Fibroblast of the aortic adventitia (primary cell): ENCODE measurements at places on chromosomes 5 and 9. TPM values are rescaled to one million over a fixed set of nuclear protein-coding genes. Genes with fewer than 3 reads are reported as not detected.
A peak's percentile ranks its signal among the peaks of the same experiment; 100 is the strongest.

The SNCAIP gene
- total RNA-seq, result 0.18 and 0.57 TPM in 2 replicates

GRCh38 chr5:59117320-59117719 is 534.4 kb downstream of the RAB3C start:
- DNase-seq, result no peak

- DNase-seq, result no peak
These were observed at the start of gene FLT4 for GRCh38 chr5:180649297-180650039. FLT4 (minus strand) TSS chr5:180649600; CDS start chr5:180649545, 55 bp downstream.

DNA sequence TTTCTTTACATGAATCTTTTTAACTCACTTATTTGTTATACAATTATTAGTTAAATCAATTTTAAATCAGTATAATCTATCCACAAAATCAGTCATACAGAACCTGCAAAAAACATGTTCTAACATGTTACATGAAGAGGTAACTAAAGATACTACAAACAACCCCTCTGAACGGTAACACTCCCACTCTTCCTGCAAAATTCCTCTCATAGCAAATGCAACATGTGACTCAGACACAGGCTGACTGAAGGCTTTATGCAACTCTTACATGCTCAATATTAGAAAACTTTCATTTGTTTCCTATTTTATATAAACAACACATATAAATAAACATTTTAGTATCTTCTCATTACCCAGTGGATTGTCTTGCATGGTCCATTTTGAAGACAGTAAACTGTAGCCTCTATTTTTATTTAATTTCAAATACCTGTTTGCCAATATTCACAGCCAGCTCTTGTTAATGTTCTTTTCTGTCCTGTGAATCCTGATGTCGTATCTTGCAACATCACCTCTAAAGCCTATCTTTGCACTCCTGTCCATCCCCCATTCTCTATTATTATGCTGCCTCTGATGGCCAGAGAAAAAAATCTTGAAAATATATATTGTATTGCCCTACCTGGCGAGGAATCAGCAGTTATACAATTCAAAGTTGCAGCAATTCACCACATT is 100.5 kb upstream of the CCDC152 start:
- DNase-seq, result peak; percentile 40

DNA sequence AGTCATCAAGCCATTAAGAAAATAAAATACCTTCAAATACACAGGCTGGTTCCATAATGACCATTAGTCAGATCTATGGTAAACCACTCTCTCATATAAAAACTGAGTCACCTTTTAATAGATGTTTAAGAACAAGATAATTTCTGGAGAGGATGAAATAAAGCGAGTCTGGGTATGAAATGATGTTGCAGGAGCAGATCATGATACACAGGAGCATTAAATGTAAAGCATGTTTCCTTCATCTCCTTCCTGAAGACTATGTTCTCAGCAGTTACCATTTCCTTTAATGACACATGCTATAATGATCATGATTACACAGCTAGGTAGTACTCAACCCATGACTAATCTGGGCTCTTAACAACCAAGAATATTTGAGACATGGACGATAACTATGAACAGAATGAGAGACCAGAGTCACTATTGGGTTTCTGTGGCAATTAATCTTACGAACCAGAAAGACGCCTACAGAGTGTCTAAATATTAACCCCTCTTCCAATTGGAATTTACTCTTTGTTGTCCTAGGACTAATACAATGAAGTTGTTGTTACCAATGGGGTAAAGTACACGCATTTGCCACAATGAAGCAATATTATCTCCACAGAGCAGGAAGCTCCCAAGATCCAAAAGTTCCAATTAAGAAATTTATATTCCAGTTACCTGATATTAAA is 105.6 kb downstream of the NR6A1 start:
- no peak for DNase-seq

- DNase-seq, result no peak
These were observed 248.9 kb downstream of the ADAMTSL1 start for GRCh38 chr9:18722882-18723281.

GRCh38 chr5:147859962-147860640 is 18.4 kb upstream of the SCGB3A2 start:
- DNase-seq, result no peak

The CARTPT gene
- total RNA-seq, result not detected in 2 replicates

The ROR2 gene
- 13.0 and 26.5 TPM in 2 replicates for total RNA-seq

DNA sequence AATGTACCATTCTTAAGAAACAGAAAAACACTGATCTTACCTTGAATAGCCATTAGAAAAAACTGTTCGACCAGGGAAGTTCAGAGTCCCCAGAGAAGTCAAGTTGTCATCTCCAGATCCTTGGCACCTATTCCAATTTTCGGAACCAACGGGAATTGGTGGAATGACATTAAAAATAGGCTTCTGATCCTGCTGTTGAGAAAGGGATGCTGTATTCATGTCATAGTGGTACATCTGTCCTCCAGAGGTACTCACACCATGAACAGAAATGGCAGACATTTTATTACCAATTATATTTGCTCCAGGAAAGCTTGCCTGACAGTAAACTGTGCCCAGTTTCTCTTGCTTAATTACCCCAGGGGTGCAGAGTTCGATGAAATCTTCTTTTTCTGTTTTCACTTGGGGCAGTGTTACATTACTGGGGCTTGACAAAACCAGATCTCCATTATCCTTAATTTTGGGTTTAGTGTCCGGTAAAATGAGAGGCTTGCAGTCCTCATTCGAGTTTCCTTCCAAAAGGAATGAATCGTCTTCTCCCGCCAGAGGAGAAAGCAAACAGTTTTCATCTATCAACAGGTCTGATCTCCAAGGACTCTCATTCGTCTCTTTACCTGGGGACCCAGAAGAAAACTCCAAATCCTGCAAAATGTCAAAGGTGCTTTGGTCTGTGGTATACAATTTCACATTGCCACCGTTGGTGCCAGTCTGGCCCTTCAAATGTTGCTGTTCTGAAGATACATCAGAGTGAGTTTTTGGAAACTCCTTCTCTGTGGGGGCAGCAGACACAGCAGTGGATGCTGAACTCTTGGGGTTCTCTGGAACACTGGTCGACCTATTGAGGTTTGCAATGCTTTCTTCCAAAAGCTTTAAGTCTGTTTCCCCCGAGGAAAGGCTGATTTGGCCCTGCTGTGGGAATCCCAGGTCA is 3.6 kb downstream of the NR3C1 start:
- peak; percentile 22 for DNase-seq

The CTNNA1 gene
- 327 and 497 TPM in 2 replicates for total RNA-seq

- no peak for DNase-seq
These were observed 3.0 kb upstream of the TSPAN17 start for GRCh38 chr5:176644294-176644693.

DNA sequence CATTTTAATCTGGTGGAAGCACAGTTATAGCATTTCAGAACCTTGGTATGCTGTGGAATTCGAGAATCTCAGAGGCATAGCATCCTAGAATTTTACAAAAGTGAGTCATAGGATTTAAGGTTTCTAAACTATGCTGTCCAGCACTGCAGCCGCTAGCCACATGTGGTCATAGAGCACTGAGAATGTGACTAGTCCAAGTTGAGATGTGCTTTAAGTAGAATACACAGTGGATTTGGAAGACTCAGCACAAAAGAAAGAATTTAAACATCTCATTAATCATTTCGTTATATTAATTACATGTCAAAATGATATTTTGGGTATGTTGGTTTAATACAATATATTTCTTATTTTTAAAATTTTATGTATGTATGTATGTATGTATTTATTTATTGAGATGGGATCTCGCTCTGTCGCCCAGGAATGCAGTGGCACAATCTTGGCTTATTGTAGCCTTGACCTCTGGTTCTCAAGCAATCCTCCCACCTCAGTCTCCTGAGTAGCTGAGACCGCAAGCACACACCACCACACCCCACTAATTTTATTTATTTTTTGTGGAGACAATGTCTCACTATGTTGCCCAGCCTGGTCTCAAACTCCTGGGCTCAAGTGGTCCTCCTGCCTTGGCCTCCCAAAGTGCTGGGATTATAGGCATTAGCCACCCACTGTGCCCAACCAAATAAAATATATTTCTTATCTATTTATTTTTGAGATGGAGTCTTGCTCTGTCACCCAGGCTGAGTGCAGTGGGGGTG is 20.4 kb upstream of the RPS14 start:
- DNase-seq, result peak; percentile 98

DNA sequence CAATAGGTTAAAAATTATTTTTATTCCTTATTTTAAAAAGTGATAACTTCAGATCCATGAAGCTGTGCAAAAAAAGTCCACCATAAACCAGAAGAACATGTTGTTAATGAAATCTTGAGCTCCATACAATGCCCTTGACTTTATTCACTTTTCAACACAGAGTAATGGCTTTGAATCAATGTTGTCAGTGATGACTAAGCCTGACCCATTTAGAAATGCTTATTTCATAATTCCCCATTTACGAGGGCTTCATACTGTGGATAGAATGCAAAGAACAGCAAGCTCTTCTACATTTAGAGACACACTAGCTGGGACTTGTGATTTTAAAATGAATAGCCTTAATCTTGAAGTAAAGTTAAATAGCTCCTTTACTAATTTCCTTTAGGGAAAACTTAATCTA is 25.7 kb upstream of the IL9 start:
- DNase-seq, result peak; percentile 69

GRCh38 chr5:96790961-96791504 is 16.7 kb downstream of the ERAP1 start:
- peak; percentile 62 for DNase-seq

The SPINK13 gene
- not detected in 2 replicates for total RNA-seq

The NPDC1 gene
- total RNA-seq, result 23.8 and 31.6 TPM in 2 replicates

The TMEM171 gene
- total RNA-seq, result 0.90 and 13.1 TPM in 2 replicates

- DNase-seq, result no peak
These were observed 18.7 kb upstream of the PRELID2 start for GRCh38 chr5:145853781-145854376.

DNA sequence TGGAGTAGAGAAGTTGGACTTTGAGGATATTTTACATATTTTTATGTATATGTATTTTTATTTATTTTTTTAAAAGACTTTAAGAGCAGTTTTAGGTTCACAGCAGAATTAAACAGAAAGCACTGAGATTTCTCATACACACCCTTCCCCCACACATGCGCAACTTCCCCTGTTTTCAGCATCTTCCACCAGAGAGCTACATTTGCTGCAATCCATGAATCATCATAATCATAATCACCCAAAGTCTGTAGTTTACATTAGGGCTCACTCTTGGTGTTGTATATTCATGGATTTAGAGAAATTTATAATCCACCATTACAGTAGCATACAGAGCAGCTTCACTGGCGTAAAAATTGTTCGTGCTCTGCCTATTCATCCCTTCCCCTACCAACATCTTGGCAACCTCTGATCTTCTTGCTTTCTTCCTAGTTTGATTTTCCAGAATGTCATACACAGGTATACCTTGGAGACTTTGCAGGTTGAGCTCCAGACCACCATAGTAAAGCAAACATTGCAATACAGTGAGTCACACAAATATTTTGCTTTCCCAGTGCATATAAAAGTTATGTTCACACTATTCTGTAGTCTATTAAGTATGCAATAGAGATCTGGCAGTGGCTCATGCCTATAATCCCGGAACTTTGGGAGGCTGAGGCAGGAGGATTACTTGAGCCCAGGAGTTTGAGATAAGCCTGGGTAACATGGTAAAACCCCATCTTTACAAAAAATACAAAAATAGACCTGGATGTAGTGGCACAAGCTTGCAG is 9.6 kb upstream of the CCDC171 start:
- DNase-seq, result no peak

- DNase-seq, result no peak
These were observed 576.2 kb upstream of the CLINT1 start for GRCh38 chr5:158435161-158435616.

GRCh38 chr5:138694146-138694545 is 59.1 kb upstream of the CTNNA1 start:
- DNase-seq, result no peak

GRCh38 chr5:2579126-2579525 is 172.4 kb downstream of the IRX2 start:
- DNase-seq, result no peak

GRCh38 chr9:110129425-110129824 is 78.5 kb downstream of the C9orf152 start:
- no peak for DNase-seq

The SPINK6 gene
- not detected in 2 replicates for total RNA-seq

The GRXCR2 gene
- total RNA-seq, result 0.09 TPM in 1 of 2 replicates, not detected in the other

The SERF1A gene
- 5.2 and 13.7 TPM in 2 replicates for total RNA-seq

DNA sequence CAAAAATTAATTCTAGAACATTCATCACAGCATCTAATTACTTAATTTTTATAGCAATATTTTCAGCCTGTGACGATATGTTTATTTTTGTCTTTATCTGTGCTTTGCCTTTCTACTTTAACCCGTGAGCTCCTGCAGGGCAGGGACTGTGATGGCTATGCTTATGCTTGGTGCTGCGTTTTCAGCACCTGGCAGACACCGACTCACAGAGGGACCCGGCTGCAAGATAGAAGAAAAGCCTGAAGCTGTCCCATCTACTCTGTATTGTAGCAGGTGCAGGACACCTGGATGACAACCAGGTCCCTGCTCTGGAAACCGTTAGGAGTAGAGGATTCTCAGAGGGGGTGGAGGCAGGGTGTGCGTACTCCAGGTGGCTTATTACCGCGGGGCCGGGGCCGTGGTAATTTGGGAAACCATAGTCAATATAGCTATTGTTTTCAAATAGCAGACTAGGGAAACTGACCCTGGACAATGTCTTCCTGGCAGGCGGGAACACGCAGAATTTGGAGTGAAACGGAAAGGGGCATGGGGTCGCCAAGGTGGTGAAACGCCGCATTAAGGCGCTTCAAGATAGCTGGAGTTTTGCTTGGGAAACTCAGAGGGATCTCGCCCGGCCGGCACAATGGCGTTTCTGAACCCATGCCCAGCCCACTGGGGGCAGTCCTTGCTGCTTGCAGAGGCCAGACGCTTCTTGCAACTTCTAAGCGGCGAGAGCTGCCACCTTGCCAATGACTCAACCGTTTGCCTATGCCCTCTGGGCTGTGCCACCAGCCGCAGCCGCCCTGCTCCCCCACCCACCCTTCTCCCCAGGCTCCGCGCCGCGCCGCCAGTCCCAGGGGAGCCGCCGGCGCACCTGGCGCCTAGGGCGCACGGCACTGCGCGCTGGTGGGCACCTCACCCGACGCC is 140.1 kb upstream of the PALM2AKAP2 start:
- DNase-seq, result peak; percentile 4

GRCh38 chr5:157478726-157479125 is 18.7 kb downstream of the NIPAL4 start:
- no peak for DNase-seq

The NR2F1-AS1 gene
- total RNA-seq, result 11.8 and 23.7 TPM in 2 replicates

The FOXD4L5 gene
- total RNA-seq, result under 0.01 TPM in 1 of 2 replicates, not detected in the other

DNA sequence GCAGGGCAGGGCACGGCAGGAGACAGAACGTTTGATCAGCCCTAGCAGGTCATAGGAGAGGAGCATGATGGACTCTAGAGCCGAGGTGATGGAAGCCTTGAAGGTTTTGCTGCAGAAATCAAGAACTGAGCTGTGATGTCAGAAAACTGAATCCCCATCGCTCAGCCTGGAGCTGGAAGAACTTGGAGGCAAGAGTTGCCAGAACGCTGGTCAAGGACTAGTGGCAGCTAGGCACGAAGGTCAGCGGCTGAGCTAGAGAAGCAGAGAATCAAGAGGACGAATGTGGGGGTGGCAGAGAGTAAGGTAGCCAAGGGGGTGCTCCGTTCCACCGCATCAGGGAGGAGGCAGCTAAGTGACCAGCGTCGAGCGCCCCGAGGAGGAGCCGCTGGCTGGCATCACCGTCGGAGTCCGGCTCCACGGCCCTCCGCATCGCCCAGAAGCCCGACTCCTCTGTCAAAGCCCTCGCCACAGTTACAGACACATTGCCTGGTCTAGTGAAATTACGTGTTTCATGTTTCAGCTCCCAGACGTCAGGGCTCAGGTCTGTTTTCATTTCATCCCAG is 1.2 kb upstream of the GALNT10 start:
- DNase-seq, result no peak

The C9orf43 gene
- 0.63 and 1.7 TPM in 2 replicates for total RNA-seq
